Activated CD4-positive, CD25-positive, alpha-beta regulatory T cell (primary cell): ENCODE measurements at places on chromosomes 3 and 15.

GRCh38 chr15:99439524-99439835 lies 126.3 kb upstream of the MEF2A start:
- no peak for DNase-seq

GRCh38 chr15:79091204-79091867 lies 756 bp upstream of the RASGRF1 start:
- DNase-seq: no peak

DNA sequence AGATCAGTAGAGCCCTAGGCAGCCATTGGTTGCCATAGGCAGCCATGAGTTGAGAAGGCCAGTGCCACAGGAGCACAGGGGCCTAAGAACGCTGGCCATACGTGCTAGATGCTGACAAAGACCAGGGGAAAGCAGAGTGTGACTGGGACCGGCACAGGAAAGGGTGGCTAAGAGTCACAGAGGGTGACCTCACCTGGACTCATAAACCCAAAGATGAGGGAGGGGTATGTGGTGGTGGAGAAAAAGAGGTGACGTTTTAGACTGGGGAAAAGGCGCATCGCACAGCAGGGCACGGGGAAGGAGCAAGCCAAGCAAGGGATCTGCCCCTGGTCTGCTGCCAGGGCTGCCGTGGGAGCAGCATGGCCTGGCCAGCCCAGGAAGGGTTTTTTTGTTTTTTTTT lies 122.5 kb downstream of the VGLL4 start:
- DNase-seq: no peak

DNA sequence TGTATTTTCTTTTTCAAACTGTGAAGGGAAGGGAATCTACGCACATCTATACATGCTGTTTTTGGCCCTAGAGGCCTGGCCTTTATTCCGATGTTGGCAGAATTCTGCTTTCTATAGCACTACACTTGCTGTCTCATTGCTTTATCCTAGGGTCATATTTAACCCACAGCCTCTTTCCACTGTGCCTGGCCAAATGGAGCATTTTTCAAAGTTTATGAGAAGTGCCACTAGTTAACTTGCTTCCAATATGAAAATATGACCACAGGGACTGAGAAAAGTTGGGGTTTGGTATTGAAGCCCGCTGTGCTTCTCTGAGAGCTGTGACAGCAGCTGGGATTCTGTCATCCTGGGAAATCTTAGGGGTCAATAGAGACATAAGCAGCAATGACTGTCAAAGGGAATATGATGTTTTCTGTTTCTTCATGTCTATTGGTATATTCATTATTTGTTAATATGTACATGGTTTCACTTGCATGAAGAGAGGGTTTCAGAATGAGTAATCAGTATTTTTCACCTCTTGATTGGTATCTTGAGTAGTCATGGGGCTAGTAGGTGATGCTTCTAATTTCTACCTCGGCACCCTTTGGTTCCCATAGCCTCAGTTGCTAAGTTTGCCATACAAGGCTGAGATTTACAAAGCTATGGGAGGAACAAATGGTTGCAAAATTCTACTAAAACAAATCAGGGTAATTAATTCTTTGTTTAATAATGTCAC lies 275.8 kb upstream of the RBMS3 start:
- DNase-seq: no peak

GRCh38 chr3:14461748-14462324 lies 59.4 kb downstream of the SLC6A6 start:
- DNase-seq: peak; percentile 16

DNA sequence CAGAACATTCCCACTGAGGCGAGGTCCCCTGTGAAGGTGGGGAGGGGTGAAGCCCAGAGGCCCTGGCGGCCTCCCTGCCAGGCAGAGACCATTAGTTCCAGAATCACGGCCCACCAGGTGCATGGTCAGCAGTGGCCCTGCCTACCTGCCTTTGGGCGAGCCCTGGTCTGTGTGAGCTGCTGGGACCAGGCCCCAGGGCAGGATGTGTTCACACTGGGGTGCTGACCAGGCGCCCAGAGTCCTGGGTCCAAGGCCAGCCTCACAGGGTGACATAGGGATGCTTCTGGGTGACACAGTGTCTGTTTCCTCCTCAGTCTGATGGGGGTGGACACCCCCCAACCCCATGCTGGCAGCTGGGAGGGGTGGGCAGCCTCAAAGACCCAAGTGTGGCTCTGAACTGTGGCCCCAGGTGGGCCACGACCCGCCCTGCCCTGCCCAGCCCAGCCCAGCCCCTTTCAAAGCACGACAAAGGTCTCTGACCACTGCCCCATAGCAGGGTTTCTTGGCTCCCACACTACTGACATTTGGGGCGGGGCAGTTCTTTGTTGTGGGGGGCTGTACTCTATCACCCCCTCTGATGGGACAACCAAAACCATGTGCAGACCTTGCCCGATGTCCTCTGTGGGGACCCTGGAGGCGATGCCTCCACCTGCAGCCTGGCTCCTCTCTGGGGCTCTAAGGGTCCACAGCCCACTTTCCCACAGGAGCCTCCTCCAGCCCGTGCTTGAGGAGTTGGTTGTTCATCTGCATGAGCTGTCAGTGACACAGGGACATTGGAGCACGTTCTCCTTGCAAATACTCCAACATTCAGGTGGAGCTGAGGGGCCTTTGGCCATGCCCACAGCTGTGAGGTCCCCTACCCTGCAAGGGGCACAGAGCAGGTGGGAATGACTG lies 44.8 kb upstream of the SLC41A3 start:
- DNase-seq: no peak

- no peak for DNase-seq
These were observed 29.9 kb downstream of the IL5RA start for GRCh38 chr3:3080309-3080708.

- no peak for DNase-seq
These were observed 8.6 kb downstream of the GABRR3 start for GRCh38 chr3:98026425-98027084.

GRCh38 chr3:159635047-159635641 lies 353.5 kb upstream of the IL12A start:
- DNase-seq: no peak

DNA sequence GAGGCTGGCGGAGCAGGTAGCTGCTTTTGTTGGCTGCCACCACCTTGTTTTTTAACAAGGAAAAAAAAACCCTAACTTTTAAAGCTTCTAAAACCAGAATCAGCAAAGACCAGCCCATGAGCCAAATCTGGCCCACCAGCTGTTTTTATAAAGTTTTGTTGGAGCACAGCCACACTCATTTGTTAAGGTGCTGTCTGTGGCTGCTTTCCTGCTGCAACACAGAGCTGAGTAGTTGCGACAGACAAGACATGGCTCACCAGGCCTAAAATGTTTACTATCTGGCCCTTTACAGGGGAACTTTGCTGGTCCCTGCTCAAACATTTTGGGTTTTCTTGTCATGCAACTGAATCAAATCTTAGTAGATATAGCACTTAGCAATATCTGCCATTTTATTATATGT lies 18.9 kb downstream of the EFCAB12 start:
- no peak for DNase-seq

GRCh38 chr3:13178107-13178506 lies 104.9 kb upstream of the IQSEC1 start:
- no peak for DNase-seq

GRCh38 chr3:135755330-135756105 lies 210.0 kb upstream of the PPP2R3A start:
- no peak for DNase-seq

GRCh38 chr3:128197855-128198254 lies 44.6 kb downstream of the EEFSEC start:
- no peak for DNase-seq

- DNase-seq: no peak
These were observed 35.3 kb upstream of the PSMD6 start for GRCh38 chr3:64058566-64058965.

DNA sequence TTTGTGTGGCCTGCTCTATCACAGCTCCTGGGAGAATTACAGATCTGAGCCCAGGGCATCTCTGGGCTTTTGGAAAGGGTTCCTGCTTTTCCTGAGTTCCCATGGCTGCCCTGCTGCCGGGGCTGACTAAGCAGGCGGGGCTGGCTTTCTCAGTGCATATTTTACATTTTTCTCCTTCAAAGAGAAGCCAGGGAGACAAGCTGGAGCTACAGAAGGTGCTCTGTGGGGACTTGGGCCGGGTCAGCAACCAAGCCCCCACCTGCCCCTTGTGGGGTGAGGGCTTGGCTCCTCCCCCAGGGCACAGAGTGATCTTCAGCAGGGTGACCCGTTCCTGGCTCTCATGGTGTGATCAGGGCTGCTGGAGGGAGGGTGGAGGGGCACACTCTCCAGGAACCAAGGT lies 17.4 kb downstream of the ABTB1 start:
- DNase-seq: no peak

GRCh38 chr3:10322352-10322710 lies 1.4 kb upstream of the SEC13 start:
- no peak for DNase-seq

DNA sequence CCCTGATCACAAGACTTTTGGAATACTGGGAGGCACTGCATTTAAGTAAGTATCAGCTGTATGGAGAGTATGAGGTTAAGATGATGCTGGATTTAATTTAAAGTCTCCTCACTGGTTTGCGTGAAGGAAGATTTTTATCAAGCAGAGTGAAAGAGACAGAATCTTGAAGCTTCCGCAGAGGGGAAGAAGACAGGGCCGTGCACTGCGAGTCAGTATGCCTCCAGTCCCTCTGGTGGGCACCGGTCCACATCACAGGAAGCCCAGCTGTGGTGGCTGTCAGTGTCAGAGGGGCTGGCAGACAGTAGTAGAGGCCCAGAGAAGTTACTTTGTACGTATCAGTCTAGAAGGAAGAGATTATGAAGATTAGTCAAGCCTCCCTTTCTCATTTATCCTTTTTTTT lies 379.0 kb upstream of the TPRG1 start:
- no peak for DNase-seq

DNA sequence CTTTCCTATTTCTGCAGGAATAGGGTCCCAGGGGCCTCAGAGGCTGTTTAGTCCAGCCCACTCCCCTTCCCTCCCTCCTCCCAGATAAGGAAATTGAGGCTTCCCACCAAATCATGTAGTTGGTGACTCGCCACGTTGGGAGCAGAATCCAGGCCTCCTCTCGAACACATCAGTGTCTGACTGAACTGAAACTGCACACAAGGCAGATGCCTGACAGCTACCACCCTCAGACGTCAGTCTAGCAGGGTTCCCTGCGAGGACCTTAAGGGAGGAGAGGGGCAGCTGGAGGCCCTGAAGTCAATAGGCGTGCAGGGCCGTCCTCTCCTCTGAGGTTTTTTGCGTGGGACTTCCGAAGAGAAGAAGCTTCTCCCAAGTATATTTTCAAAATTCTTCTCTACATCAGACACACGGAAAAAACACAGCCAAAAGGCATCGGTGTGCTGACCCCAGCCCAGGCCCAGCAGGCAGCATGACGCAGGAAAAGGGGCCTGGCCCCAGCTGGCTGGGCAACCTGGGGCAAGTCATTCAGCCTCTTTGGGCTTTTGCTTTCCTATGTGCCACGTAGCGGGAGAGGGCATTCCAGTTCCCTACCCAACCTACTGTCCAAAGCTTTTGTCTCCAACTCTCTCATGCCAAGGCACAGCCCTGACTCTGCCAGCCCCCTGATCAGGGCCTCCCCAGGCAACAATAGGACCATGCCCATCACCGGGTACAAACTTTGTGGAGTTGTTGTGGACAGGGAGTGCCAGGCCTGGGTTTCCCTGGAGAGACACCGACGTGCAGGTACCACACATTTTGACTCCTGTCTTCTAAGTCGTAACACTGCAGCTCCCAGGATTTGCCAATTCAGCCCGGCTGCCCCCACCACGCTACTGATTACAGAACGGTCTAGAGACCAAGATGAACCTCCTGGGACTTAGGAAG lies 283.1 kb downstream of the XXYLT1 start:
- DNase-seq: no peak

- no peak for DNase-seq
These were observed 523.1 kb downstream of the ROBO2 start for GRCh38 chr3:77563012-77563411.
